ENCODE measurements at places on chromosomes 6 and 20. TPM values are rescaled to one million over a fixed set of nuclear protein-coding genes. Genes with fewer than 3 reads are reported as not detected.

GRCh38 chr6:154478021-154478700 is 32.3 kb downstream of the CNKSR3 start:
- H3K4me1 ChIP-seq = peaks cover 35% of the 10 kb centered on the region
- H3K36me3 ChIP-seq = no peaks in the 10 kb centered on the region
- H3K27ac ChIP-seq = peak overlapping the region; percentile 70
- DNase-seq = no peak

DNA sequence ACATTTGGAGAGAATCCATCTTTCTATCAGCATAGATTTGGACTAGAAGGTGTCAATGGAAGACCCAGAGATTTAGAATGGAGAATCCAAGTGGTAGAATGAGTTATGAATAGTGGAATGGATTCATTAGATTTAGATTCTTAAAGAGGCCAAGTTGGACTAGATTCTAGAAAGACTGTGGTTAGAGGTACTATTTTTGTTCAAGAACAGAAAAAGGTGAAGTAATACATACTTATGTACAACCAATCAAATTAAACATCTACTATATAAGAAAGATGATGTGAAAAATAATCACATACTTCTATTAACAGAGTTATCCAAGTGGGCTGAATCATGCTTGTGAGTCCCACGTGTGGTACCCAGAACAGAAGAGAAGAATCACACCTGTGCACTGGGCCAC is 33.8 kb upstream of the ADTRP start:
- DNase-seq = no peak
- no peaks in the 10 kb centered on the region for H3K27me3 ChIP-seq
- H3K27ac ChIP-seq = no peak overlapping the region
- no peaks in the 10 kb centered on the region for H3K36me3 ChIP-seq
- peaks cover 28% of the 10 kb centered on the region for H3K4me1 ChIP-seq
- no peak overlapping the region for H3K4me3 ChIP-seq

Gene SLC44A4
- total RNA-seq = 92.0 TPM

Gene TRIM31
- 6.3 TPM for total RNA-seq

DNA sequence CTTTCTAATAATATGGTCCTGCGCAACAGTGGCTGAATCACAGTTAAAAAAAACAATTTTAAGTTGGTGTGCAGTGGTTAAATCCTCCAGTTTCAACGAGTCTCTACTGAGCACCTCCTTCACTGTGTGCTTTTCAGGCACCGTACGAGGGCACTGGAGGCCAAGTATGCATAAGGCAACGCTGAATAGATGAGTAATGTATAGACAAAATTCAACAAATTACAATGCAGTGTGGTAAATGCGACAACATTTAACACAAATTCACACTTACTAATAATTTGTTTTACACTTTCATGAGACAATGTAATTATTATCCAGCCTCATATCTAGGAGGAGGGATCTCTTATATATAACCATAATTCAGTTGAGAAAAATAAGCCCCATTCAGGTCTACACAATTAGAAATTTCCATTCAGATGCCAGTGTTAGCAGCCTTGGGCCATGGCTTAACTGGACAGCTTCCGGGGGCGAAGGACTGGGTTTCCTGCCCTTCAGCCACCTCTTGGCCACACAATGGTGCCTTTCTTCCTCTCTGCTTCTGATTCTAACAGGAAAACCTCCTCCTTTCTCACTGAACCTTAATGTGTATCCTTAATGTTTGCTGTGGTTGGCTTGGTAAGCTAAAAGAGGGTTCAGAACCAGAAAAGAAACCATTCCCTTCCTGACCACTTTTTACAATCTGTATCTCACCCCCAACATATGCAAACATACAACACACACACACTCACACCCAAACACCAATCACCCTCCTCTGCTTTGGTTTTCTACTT is 51.9 kb downstream of the B4GALT5 start:
- no peaks in the 10 kb centered on the region for H3K36me3 ChIP-seq
- H3K27ac ChIP-seq = no peak overlapping the region
- no peaks in the 10 kb centered on the region for H3K27me3 ChIP-seq
- H3K4me3 ChIP-seq = no peak overlapping the region
- H3K4me1 ChIP-seq = peaks cover 16% of the 10 kb centered on the region
- DNase-seq = no peak

DNA sequence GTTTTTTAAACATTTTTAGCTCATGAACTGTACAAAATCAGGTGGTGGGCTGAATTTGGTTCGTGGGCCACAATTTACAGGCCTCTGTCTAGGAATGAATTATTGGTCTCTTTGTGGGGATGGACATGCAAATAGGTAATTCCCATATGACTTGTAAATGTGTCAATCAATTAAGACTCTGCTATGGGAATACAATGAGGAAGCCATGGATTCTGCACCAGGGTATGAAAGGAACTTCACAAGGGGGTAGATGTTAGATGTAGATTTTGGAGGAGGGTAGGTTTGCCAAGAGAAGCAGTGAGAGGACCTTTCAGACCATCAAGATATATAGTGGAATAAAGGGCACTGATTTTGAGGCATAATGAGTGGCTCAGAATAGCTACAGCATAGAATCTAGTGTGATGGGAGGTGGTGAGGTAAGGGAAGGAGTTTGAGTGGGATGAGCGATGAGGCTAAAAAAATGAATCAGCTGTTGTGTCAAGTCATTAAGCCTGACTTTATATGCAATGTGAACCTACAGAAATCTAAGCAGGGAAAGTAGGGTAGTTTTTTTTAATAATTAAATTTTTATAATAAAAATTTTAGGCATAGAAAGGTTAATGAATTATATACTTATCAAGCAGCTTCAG is 32.6 kb upstream of the RNF182 start:
- H3K36me3 ChIP-seq = no peaks in the 10 kb centered on the region
- no peaks in the 10 kb centered on the region for H3K27me3 ChIP-seq
- H3K4me3 ChIP-seq = no peak overlapping the region
- no peaks in the 10 kb centered on the region for H3K4me1 ChIP-seq
- H3K27ac ChIP-seq = no peak overlapping the region

GRCh38 chr20:58677079-58677604 is 15.5 kb upstream of the NPEPL1 start:
- H3K27me3 ChIP-seq = no peaks in the 10 kb centered on the region
- no peaks in the 10 kb centered on the region for H3K36me3 ChIP-seq
- no peak overlapping the region for H3K4me3 ChIP-seq
- H3K4me1 ChIP-seq = no peaks in the 10 kb centered on the region
- no peak for DNase-seq
- no peak overlapping the region for H3K27ac ChIP-seq

DNA sequence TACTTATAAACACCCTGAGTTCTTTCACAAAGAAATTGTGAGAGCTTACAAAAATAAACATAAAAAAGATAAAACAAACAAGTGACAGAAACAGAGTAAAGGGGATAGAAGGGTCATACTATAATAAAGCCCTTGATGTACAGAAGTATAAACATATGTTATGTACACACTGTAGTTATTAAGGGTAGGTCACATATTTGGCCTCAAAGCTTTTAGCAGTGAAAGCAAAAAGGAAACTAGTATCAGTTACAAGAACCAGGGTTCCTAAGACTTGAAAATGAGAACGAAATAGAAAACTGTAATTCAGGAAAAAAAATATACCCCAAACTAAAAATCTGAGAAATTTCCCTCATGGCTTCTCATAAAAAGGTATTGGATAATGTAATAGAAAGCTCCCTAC is 380.6 kb downstream of the HDGFL1 start:
- DNase-seq = no peak
- no peak overlapping the region for H3K4me3 ChIP-seq
- H3K36me3 ChIP-seq = no peaks in the 10 kb centered on the region
- H3K27ac ChIP-seq = no peak overlapping the region

Gene SYCP2
- 1.7 TPM for total RNA-seq

All from hepatocyte (in vitro differentiated cells).